ENCODE measurements at places on chromosomes 12 and 14. TPM values are rescaled to one million over a fixed set of nuclear protein-coding genes. Genes with fewer than 3 reads are reported as not detected.

FOXN4 gene
- 0.33 TPM for polyA plus RNA-seq

DENR gene
- polyA plus RNA-seq: 91.7 TPM

AP5M1 gene
- polyA plus RNA-seq: 62.4 TPM

CCDC60 gene
- polyA plus RNA-seq: 1.3 TPM

KRT3 gene
- polyA plus RNA-seq: not detected

KLHL33 gene
- polyA plus RNA-seq: 0.24 TPM

TMEM117 gene
- 6.0 TPM for polyA plus RNA-seq

METTL17 gene
- polyA plus RNA-seq: 133 TPM

KRT78 gene
- 0.16 TPM for polyA plus RNA-seq

KRT72 gene
- polyA plus RNA-seq: 0.18 TPM

PTPRB gene
- polyA plus RNA-seq: 39.2 TPM

HCAR3 gene
- 0.09 TPM for polyA plus RNA-seq

KLRC2 gene
- polyA plus RNA-seq: 0.15 TPM

BDKRB2 gene
- polyA plus RNA-seq: 0.76 TPM

ADAM20 gene
- 0.22 TPM for polyA plus RNA-seq

KRT2 gene
- polyA plus RNA-seq: not detected

VRK1 gene
- polyA plus RNA-seq: 18.2 TPM

TAS2R46 gene
- polyA plus RNA-seq: 0.43 TPM

SDR9C7 gene
- polyA plus RNA-seq: 0.09 TPM

TRIM9 gene
- polyA plus RNA-seq: 0.98 TPM

GPR84 gene
- polyA plus RNA-seq: 0.45 TPM

KRT73 gene
- polyA plus RNA-seq: 0.19 TPM

HOMEZ gene
- 16.4 TPM for polyA plus RNA-seq

MYO1A gene
- 0.15 TPM for polyA plus RNA-seq

LRP6 gene
- polyA plus RNA-seq: 66.2 TPM

CCDC77 gene
- 24.5 TPM for polyA plus RNA-seq

CLEC9A gene
- polyA plus RNA-seq: 1.8 TPM

IQSEC3 gene
- polyA plus RNA-seq: 6.7 TPM

JAG2 gene
- polyA plus RNA-seq: 20.0 TPM

KRT83 gene
- polyA plus RNA-seq: not detected

PLBD1 gene
- polyA plus RNA-seq: 34.1 TPM

NDRG2 gene
- polyA plus RNA-seq: 139 TPM

AKAP3 gene
- 1.4 TPM for polyA plus RNA-seq

NINJ2 gene
- polyA plus RNA-seq: 1.4 TPM

ACVRL1 gene
- 95.6 TPM for polyA plus RNA-seq

COCH gene
- polyA plus RNA-seq: 1.8 TPM

GPRC5A gene
- 15.2 TPM for polyA plus RNA-seq

VASH1 gene
- 54.5 TPM for polyA plus RNA-seq

METTL25 gene
- polyA plus RNA-seq: 14.0 TPM
